ENCODE measurements at places on chromosomes 12 and 14. TPM values are rescaled to one million over a fixed set of nuclear protein-coding genes. Genes with fewer than 3 reads are reported as not detected.

Gene ZNF268
- total RNA-seq = 28.6 TPM

Gene TSPAN11
- 2.6 TPM for total RNA-seq

Gene MYF5
- total RNA-seq = not detected

Gene NACA
- 1,487 TPM for total RNA-seq

Gene ITPR2
- total RNA-seq = 24.6 TPM

Gene ABCC9
- 9.9 TPM for total RNA-seq

Gene MMP17
- 10.8 TPM for total RNA-seq

Gene DACT1
- 22.6 TPM for total RNA-seq

Gene CTSG
- not detected for total RNA-seq

Gene APOF
- not detected for total RNA-seq

Gene CALM1
- total RNA-seq = 269 TPM

Gene GALNT6
- 115 TPM for total RNA-seq

Gene C12orf75
- total RNA-seq = 40.6 TPM

Gene COCH
- 0.51 TPM for total RNA-seq

Gene ARL1
- total RNA-seq = 76.3 TPM

Gene USP44
- 27.4 TPM for total RNA-seq

Gene PRH2
- total RNA-seq = not detected

Gene FGD4
- 2.3 TPM for total RNA-seq

Measured in fibroblast of lung (primary cell).